Fibroblast of lung (primary cell): ENCODE measurements at places on chromosomes 16 and 17. TPM values are rescaled to one million over a fixed set of nuclear protein-coding genes. Genes with fewer than 3 reads are reported as not detected.

GRCh38 chr17:78259192-78259554, 27.7 kb downstream of the TMEM235 start:
- H3K4me3 ChIP-seq, result no peak overlapping the region
- DNase-seq, result no peak
- no peaks in the 10 kb centered on the region for H3K36me3 ChIP-seq
- no peaks in the 10 kb centered on the region for H3K4me1 ChIP-seq

DNA sequence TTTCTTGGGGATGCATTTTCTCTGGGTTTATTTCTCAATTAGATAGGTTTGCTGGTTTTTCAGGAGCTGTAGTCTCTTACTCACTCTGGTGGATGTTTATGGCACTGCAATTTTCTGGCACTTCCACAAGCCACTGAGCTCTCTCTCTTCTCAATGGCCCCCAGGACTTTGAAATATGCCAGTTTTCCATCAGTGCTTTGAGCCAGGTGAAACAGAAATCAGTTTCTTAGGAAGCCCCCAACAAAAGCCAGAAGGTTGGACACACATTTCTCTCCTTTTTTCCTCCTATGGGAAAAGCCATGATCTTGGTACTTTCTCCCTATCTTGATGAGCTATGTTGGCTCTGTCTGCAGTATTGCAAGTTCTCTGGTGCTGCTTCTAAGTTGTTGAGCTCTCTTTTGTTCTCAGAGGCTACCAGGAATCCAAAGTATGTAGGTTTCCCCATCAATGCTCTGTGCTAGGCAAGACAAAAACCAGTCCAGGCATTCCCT, 90.7 kb upstream of the SMIM36 start:
- H3K4me1 ChIP-seq, result no peaks in the 10 kb centered on the region
- H3K4me3 ChIP-seq, result no peak overlapping the region
- no peaks in the 10 kb centered on the region for H3K36me3 ChIP-seq
- H3K27me3 ChIP-seq, result no peaks in the 10 kb centered on the region
- DNase-seq, result no peak
- H3K27ac ChIP-seq, result no peak overlapping the region

GRCh38 chr17:10033449-10033848, 128.4 kb upstream of the RCVRN start:
- H3K36me3 ChIP-seq, result no peaks in the 10 kb centered on the region
- H3K27me3 ChIP-seq, result no peaks in the 10 kb centered on the region
- H3K4me3 ChIP-seq, result no peak overlapping the region
- H3K27ac ChIP-seq, result no peak overlapping the region
- H3K4me1 ChIP-seq, result no peaks in the 10 kb centered on the region

DNA sequence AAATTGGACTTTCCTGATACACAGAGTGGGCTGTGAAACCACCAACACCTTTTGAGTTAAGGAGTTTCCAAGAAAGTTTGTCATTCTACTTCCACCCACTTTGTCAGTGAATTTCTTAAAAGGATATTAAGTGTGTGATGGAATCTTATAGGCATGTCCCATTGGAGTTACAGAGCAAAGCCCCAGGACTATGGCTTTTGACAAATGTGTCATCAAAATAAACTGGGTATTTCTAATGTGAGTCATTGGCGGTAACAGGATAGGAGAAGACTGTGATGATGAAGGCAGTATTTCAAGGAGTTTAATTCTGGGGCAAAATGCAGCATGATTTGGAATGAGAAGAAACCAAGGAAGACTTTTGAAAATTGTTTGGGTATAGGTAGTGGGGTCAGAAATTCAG, 1013.8 kb upstream of the EEF2KMT start:
- H3K27ac ChIP-seq, result no peak overlapping the region
- peak; percentile 74 for DNase-seq
- H3K36me3 ChIP-seq, result no peaks in the 10 kb centered on the region
- no peaks in the 10 kb centered on the region for H3K4me1 ChIP-seq
- H3K4me3 ChIP-seq, result no peak overlapping the region

DNA sequence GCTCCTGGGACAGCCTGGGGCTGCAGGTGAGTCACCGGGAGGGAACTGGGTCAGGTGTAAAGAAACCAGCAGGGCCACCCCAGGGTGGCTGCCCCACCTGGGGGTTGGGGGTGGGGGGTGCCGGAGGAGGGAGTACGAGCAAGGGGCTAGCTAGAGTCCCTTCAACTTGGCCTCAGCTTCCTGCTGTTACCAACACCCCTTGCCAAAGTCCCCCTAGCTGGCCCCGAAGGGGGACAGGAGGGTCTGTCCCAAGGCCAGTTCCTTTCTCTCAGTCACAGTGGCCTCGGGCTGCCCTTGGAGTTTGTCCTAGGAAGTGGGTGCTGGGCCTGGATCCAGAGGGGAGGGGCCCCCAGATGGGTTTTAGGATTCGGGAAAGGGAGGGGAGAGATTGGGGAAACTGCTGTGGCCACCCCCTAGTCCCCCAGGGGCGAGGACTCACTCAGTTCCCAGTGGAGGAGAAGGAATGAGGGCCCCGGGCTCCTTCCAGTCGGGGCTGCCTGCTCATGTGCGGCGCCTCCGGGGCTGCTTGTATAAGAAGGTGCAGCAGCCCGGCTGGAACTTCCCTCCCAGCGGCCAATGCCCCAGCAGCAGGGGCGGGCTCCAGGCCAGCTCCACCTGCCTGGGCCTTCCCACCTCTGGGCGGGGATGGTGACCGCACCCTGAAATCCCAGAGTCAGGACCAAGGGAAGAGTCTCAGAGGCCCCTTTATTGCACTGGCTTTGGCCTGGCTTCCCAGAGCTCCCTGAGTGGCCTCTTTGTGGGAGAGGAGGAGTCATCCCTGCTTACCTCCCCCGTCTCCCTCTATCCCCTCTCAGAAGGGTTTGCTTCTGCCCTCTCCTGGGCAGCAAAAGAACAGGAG, 7.3 kb downstream of the ARHGAP27 start:
- H3K4me1 ChIP-seq, result peaks cover 3% of the 10 kb centered on the region
- peak; percentile 62 for DNase-seq
- no peak overlapping the region for H3K27ac ChIP-seq
- no peak overlapping the region for H3K4me3 ChIP-seq
- no peaks in the 10 kb centered on the region for H3K36me3 ChIP-seq

DNA sequence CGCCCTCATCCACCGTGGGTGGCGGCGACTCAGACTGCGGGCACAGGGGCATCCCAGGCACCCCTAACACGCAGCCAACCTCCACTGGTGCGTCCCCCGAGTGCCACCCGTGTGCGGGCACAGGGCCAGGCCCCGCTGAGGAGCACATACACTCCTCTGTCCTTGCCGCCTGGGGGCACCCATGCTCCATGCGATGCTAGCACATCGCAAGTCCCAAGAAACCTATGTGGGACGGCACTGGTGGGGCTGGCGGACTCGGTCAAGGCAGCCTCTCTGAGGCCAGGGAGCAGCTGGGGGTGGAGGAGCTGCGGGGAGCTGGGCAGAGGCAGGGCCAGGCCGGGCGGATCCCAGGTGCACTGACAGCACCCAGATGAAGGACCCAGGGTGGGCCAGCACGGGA, 4.0 kb downstream of the ZNF598 start:
- no peak overlapping the region for H3K4me3 ChIP-seq
- peaks cover 29% of the 10 kb centered on the region for H3K36me3 ChIP-seq
- H3K27me3 ChIP-seq, result no peaks in the 10 kb centered on the region

DNA sequence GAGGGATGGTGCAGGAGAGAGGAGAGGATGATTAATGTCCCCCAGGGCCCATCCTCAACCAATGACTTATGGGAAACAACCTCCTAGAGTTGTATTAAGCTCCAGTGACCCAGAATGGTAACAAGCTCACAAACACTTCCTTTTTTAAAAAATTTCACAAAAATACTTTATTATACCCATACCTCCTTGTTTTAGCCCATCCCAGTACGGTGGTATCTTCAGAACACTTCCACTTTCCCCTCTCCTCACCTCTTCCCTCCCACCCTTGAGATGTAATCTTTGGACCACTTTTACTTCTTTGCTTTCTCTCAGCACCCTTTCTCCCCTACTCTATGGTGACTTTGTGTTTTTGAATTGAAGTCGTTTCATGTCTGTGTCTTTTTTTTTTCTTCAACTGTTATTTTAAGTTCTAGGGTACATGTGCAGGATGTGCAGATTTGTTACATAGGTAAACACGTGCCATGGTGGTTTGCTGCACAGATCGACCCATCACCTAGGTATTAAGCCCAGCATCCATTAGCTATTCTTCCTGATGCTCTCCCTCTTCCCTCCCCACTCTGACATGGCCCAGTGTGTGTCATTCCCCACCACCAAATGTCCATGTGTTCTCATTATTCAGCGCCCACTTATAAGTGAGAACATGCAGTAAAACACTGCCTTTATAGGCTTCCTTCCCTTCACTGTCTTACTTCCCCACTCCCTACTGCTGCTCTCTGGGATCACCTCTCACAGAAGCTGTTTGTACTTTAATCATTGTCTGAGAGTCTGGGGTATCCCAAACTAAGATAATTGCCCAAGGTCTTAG, 124.5 kb downstream of the PRKCB start:
- H3K36me3 ChIP-seq, result no peaks in the 10 kb centered on the region
- no peaks in the 10 kb centered on the region for H3K27me3 ChIP-seq
- H3K27ac ChIP-seq, result no peak overlapping the region
- no peak for DNase-seq
- H3K4me1 ChIP-seq, result no peaks in the 10 kb centered on the region

DNA sequence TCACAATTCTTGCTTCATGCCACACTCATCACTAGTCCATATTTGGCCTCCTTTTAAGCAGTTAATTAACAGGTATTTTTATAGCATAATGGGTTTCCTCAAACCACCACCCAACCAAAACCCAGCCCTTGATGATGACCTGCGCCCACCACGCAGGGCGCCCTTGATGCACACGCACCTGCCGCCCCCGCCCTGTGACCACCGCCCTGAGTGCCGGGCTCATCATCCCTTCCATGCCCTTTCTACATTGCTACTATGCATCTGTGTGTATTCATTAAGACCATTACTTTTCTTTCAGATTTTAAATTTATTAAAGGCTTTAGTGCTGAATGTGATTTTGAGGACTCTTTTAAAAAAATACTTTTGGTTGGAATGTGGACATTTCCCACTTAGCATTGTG, 204.8 kb upstream of the CHMP6 start:
- no peak overlapping the region for H3K27ac ChIP-seq
- H3K27me3 ChIP-seq, result no peaks in the 10 kb centered on the region
- peaks cover 29% of the 10 kb centered on the region for H3K4me1 ChIP-seq
- DNase-seq, result no peak

GRCh38 chr16:83878838-83879237, 20.1 kb upstream of the MLYCD start:
- H3K4me3 ChIP-seq, result no peak overlapping the region
- no peak overlapping the region for H3K27ac ChIP-seq
- peaks cover 6% of the 10 kb centered on the region for H3K27me3 ChIP-seq
- no peaks in the 10 kb centered on the region for H3K4me1 ChIP-seq

- no peaks in the 10 kb centered on the region for H3K27me3 ChIP-seq
- no peaks in the 10 kb centered on the region for H3K36me3 ChIP-seq
- H3K4me3 ChIP-seq, result peak overlapping the region; percentile 96
These were observed 1.2 kb downstream of the BRIP1 start for GRCh38 chr17:61862105-61862574.

CYB5D1 gene
- 6.9 and 7.4 TPM in 2 replicates for total RNA-seq

MYL11 gene
- total RNA-seq, result not detected in 2 replicates

TPSG1 gene
- not detected in 2 replicates for total RNA-seq
